ENCODE measurements at places on chromosomes 16 and 17.

DNA sequence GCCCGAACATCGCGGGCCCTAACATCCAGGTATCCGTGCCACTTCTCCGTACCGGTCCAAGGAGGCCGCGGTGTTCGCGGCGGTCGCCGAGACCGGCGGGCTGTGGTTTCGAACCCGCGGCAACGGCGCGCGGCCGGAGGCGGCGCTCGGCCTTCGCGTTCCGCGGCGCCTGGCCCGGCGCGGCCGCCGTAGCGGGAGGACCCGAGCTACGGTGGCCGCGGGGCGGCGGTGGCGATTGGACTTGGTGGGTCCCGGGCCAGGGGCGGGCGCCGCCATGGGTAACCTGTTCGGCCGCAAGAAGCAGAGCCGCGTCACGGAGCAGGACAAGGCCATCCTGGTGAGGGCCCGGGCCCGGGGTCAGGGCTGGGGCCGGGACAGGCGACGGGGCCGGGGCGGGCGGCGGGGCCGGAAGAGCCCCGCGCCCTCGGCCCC lies at the start of gene CHMP6:
CHMP6 (plus strand) TSS at position 197 of the 432 bp plus-strand sequence; CDS start at position 275, 78 bp downstream.
- DNase-seq, result peak; percentile 60

DNA sequence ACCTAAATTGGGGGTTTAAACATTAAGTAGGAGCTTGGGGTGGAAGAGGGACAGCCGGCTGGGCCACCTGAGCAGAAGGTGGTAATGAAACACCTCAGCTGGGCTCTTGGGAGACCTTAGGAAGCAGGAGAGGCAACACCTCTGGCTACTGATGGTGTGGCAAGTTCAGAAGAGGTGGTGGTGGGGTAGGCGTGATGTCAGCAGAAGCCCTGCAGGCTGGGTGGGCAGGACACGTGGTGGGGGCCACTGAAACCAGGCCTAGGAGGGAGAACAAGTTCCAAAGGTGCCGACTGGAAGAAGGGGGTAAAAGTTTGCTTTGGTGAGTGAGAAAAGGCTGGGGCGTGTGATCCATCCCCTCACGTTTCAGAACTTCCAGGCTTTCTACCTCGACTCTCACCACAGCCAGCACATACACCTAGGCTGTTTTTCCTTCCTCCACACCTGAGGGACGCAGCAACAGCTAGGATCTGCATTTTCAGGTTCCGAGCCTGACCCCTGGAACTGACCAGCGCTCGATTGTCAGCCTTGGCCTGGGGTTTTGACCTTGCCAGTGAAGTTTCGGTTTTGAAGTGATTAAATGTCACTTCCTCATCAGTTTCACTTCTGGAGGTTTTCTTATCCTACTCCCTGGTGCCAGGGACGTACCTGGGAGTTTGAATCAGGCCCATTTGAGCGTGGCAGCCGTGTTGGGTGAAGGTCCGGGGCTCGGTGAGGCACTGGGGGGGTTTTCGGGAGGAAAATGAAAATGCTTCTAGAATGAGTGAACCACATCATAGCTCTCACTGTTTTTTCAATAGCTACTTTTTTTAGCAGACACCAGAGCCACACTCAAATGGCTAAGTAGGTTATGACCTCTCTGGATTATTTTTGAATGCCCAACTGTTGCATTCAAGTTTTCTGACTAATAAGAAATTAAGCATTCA lies 10.0 kb downstream of the SNN start:
- no peak for DNase-seq

GRCh38 chr16:66706506-66706880 lies 9.9 kb upstream of the CMTM4 start:
- DNase-seq, result no peak

DNA sequence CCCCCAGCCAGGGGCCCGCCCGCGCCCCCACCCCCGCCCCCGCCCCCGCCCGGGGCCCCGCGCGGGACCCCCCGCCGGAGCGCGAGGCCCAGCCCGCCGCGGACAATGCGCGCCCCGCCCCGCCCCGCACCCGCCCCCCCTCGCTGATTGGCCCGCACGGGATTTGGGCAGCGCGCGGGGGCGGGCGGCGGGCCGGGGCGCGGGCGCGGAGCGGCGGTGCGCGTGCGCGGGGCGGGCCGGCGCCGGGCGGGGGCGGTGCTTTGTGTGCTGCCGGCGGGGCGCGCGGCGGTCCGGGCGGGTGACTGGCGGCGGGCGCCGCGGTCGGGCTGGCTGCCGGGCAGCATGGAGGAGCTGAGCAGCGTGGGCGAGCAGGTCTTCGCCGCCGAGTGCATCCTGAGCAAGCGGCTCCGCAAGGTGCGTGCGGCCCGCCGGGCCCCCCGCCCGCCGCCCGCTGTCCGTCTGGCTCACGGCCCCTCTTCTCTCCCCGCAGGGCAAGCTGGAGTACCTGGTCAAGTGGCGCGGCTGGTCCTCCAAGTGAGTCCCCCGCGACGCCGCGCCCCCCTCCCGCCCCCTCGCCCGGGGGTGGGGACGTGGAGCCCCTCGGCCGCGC lies at the start of gene CBX2:
CBX2 (plus strand) TSS at position 255 of the 610 bp plus-strand sequence; CDS start at position 343, 88 bp downstream.
- peak; percentile 81 for DNase-seq

GRCh38 chr17:509316-509715 lies 156.7 kb upstream of the RPH3AL start:
- no peak for DNase-seq

Data from activated naive CD4-positive, alpha-beta T cell treated with anti-CD3 and anti-CD28 coated beads for 36 hours (primary cell).